Kidney epithelial cell (primary cell): ENCODE measurements at places on chromosomes 1 and 21. TPM values are rescaled to one million over a fixed set of nuclear protein-coding genes. Genes with fewer than 3 reads are reported as not detected.

PRMT6 gene
- total RNA-seq = 22.1 and 26.2 TPM in 2 replicates

CGN gene
- total RNA-seq = 23.6 and 29.3 TPM in 2 replicates

SYT6 gene
- total RNA-seq = not detected in 2 replicates

BACE2 gene
- 81.0 and 82.8 TPM in 2 replicates for total RNA-seq

CCDC27 gene
- total RNA-seq = not detected in 2 replicates

LYPD8 gene
- total RNA-seq = not detected in 2 replicates

VCAM1 gene
- total RNA-seq = 55.5 and 63.8 TPM in 2 replicates

PRPF38B gene
- 20.3 and 21.1 TPM in 2 replicates for total RNA-seq

POU3F1 gene
- total RNA-seq = 0.08 TPM in 1 of 2 replicates, not detected in the other

ACTA1 gene
- total RNA-seq = 1.0 and 2.1 TPM in 2 replicates

UQCRH gene
- 435 and 575 TPM in 2 replicates for total RNA-seq

CHRM3 gene
- total RNA-seq = 0.21 and 0.88 TPM in 2 replicates

CFHR5 gene
- total RNA-seq = not detected in 2 replicates
